ENCODE measurements at places on chromosomes 2 and 18.

DNA sequence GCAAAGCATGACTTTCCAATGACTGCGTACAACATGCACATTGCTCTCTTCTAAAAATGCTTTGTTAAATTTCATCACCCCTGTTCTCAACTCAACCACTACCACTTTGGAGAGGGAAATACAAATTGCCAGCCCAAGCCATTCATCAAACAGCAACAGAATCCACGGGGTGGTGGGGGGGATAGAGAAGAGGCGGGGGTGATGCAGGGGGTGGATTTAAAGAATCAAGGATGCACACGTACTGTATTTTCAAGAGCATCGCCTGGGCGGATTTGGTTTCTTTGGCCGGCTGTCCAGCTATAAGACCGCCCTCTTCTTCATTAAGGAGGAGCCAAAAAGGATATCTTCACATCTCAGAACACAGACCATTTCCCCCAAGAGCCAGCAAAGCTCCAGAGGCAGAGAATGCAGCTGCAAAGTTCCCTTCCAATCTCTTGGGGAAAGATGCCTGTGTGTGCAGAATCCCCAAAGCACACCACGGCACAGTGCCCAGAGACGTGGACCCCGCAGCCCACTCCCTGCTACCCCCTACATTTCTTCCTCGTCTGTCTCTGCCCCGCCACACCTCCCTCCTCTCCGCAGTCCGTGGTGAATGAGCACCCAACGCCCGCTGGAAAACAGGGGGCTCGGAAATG is 977 bp downstream of the SLC8A1 start:
- DNase-seq: no peak

GRCh38 chr2:134260713-134261112 is 6.8 kb downstream of the MGAT5 start:
- DNase-seq: no peak

- no peak for DNase-seq
These were observed 334.5 kb downstream of the PTPRM start for GRCh38 chr18:7901657-7902056.

- no peak for DNase-seq
These were observed 133.5 kb downstream of the ASXL3 start for GRCh38 chr18:33711514-33711913.

GRCh38 chr2:222332116-222332515 is 33.3 kb upstream of the PAX3 start:
- DNase-seq: no peak

- DNase-seq: no peak
These were observed 52.2 kb downstream of the CDK15 start for GRCh38 chr2:201858281-201859184.

GRCh38 chr18:54805571-54806334 is 22.5 kb upstream of the RAB27B start:
- DNase-seq: peak; percentile 54

GRCh38 chr18:44852818-44853217 is 172.1 kb downstream of the SETBP1 start:
- no peak for DNase-seq

DNA sequence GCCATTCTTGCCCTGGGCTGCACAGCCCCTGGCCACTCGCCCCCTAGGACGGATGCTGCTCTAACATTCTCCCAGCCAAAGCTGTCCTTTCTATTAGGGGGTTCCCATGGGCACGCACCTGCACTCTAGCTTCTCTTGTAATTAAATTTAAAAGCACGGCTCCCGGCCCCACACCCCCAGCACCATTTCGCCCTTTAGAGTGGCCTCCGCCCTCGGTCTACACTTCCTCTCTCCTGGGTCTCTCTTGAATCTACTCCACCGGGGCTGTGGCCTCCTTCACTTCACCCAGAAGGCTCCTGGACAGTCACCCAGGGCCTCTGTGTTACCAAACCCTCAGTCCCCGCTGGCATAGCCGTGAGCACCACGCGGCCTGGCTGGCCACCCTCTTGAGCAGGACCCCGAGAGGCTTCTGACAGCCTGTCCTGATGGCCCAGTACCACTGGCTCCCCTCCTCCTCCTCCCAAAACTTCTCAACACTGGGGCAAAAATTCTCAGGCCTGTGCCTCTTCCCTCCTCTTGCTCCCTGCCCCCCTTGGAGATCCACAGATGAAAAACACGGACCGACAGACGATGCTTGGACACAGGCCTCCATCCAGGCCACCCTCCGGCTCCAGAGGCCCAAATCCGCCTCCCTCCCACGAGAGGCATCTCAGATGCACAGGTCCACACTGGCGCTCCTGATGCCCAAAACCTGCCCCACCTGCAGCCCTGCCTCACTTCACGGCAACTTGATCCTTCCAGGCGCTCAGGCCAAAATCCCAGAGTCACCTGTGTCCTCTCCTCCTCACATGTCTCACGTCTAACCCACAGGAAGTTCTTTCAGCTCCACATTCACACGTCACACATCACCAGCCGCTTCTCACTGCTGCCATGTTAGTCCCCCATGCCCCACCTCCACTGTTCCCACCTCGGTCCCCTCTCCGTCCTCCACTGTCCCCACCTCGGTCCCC is 6.9 kb upstream of the RAB17 start:
- DNase-seq: no peak

GRCh38 chr2:198053776-198054175 is 249.4 kb downstream of the PLCL1 start:
- DNase-seq: no peak

GRCh38 chr2:168816369-168816768 is 13.9 kb downstream of the NOSTRIN start:
- peak; percentile 64 for DNase-seq

- no peak for DNase-seq
These were observed 84.7 kb downstream of the FAM161A start for GRCh38 chr2:61769093-61769675.

DNA sequence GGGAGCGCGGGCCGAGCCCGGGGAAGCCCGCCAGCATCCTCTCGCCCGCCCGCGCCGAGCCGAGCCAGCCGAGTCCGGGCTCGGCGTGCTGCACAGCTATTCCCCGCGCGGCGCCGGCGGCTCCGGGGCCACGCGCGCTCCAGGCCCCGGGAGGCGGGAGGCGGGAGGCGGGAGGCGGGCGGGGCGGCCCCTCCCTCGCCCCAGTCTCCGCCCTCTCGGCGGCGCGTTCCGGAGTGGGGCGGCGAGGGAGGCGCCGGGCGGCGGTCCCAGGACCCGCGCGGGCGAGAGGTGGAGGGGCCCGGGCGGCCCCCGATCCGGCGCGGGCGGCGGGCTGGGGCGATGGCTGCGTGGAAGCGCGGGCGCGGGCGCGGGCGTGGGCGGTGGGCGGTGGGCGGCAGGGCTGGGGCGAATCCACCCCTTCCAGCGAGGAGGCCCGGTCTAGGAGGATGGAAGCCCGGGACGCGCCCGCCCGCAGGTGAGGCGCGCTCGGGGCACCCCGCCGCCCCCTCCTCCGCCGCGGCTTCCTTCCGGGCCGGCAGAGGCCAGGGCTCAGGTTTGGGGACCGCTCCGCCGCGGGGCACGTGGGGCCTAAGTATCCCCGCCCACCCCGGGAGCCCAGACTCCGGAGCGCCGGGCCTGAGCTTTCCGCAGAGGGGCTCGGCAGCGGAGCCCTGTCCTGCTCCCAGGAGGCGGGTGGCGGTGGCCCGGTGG is at the start of gene ADCY3:
TSS of gene ADCY3 (minus strand) at position 140 of the 711 bp plus-strand sequence. CDS start 1,250 bp downstream, outside the sequence.
- no peak for DNase-seq

- peak; percentile 25 for DNase-seq
These were observed 1.1 kb upstream of the TMEFF2 start for GRCh38 chr2:192195548-192196418.

DNA sequence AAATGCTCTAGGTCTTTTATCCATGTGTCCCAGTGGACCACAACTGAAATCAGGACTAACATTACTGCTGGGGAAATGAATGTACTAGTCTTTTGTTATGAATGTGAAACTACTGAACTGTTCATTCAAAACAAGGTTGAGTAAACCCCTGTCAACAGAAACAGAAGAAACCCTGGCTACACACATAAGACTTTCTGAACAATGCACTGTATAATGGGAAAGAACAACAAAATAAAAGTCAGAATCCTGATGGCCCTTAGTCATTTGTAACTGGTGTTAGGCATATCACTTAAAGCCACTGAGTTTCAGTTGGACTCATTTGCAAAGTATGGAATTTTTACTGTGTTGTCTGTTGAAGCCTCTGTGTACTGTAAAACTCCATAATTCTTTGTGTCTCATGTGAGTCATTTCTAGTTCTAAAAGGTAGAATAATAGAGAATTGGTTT is 77.0 kb upstream of the UBXN4 start:
- peak; percentile 5 for DNase-seq

DNA sequence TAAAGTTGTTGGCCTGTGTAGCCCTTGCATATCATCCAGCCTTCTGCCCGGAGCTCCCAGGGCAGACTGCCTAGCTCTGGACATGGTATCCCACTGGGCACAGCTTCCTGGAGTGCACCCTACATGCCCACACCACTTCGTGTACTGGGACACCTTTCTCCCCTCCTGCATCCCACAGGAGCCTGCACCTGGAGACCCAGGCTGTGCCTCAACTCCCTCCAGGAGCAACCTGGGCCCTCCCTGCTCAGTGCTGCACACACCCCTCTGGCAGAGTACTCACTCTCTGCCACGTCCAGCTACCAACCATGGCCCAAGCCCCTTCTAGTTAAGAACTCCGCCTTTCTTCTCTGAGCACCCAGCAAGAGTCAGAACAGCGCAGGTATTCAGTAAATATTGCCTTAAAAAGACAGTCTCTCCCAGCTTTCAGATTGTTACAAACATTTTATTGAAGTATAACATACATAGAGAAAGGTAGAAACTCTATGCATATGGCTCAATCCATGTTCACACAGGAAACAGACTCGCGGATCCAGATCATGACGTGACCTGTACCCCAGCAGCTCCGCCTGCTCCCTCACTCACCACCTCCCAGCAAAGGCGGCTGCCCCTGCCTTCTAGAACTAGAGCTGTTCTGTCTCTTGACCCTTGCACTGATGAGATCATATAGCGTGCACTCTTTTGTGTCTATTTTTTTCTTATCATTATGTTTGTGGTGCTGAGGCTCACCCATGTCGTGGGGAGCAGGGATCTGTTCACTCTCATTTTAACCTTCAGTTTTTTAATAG is 98.4 kb upstream of the MYCN start:
- DNase-seq: no peak

- no peak for DNase-seq
These were observed 396.0 kb upstream of the SMIM21 start for GRCh38 chr18:75823471-75823870.

DNA sequence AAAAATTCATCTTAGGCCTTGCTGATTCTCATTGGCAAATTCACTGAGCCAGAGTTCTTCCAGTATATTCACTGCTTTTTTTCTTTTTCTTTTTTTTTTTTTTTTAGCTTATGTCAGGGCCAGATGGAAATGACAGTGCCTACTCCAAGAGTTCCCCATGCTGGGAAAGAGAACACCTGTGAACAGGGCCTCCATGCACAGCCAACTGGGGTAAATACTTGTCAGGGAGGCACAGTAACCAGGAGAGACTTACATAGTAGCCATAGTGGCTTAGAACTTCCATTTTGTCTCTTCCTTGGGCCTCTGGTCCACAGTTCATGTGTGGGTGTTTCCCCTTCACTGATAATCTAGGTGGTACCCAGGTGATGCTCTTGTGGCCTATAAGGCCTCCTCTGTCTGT is 15.2 kb upstream of the SCLY start:
- DNase-seq: no peak

DNA sequence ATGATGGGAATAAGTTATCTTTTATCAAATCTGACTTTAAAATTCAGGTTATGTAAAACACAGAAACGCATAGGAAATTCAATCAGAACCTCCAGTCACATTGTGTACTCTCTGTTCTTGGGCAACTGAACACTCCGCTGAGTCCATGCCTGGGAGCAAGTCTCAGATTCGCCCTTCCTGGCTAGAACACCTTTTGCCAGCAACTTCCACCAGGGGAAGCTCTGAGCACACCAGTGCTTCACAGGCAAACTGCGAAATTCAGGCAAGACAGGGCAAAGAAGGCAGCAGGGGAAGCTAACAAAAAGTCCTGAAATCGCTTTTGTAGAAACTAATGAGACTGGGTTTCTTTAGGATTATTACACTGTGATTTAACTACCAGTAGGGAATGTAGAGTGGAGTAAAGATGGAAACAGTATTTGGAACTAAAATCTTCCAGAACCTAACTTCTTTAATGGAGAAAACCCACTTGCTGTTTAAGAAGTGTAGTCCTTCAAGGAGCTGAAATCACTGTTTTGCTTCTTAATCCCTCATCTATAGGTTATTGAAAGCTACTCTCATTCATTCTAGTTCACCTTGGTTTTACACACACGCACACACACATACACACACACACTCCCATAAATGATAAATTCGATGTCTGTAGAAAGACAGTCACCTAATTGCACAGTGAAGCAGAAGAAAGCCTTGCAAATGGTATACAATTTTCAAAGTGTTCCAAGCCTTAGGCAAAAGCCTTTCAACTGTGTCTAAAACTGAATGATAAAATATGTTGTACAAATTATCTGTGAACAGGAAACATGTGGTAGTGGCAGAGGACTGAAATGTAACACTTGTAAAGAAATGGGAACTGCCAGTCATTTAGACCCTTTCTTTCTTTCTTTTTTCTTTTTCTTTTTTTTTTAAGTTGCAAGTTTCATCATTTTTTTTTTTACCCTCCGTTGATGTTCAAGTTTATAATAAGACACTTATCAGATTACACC is 214.5 kb downstream of the TMEM182 start:
- no peak for DNase-seq

GRCh38 chr2:128375454-128375853 is 56.8 kb upstream of the HS6ST1 start:
- no peak for DNase-seq

DNA sequence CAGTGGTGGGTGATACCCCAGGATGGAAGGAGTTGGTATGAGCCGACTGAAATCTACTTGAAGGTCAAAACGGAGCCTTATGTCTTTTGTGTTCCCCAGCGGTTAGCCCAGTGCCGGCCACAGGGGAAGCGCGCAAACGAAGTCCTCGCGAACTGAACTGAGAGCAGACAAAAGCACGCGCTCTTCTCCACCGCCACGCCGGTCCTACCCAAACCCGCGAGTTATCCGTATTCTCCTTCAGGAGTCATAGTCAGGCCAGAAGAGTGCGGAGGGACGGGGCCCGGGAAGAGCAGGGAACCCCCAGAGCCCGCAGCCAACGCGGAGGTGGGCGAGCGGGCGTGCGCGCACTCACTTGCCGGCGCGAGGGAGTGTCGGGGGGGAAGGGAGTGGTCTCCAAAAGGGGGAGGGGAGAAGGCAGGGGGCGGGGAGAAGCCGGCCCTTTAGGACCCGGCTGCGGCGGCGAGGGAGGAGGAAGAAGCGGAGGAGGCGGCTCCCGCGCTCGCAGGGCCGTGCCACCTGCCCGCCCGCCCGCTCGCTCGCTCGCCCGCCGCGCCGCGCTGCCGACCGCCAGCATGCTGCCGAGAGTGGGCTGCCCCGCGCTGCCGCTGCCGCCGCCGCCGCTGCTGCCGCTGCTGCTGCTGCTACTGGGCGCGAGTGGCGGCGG is at the start of gene IGFBP2:
TSS of gene IGFBP2 (plus strand) at position 469 of the 664 bp plus-strand sequence. CDS start at position 573, 104 bp downstream.
- no peak for DNase-seq
